ENCODE measurements at places on chromosomes 2 and 18.

DNA sequence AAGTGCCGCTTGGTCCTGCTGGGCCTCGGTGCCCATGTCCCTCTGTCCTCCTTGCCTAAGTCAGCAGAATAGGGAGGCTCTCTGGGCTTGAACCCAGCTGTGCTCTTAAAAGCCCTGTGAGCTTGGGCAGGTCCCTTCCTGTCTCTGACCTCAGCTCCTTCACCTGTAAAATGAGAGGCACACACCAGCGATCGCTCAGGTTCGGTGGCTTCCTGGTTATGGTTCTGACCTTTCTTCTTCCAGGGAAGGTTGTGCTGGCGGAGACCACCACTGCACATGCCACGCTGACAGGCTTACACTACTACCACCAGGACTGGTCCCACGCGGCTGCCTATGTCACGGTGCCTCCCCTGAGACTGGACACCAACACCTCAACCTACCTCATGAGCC is 36.1 kb upstream of the MAPRE3 start:
- DNase-seq, result no peak

- no peak for DNase-seq
Observed at GRCh38 chr2:161010503-161011015, 149.7 kb upstream of the TANK start.

- peak; percentile 64 for DNase-seq
Observed at GRCh38 chr2:70124983-70125480, 37.8 kb downstream of the PCBP1 start.

DNA sequence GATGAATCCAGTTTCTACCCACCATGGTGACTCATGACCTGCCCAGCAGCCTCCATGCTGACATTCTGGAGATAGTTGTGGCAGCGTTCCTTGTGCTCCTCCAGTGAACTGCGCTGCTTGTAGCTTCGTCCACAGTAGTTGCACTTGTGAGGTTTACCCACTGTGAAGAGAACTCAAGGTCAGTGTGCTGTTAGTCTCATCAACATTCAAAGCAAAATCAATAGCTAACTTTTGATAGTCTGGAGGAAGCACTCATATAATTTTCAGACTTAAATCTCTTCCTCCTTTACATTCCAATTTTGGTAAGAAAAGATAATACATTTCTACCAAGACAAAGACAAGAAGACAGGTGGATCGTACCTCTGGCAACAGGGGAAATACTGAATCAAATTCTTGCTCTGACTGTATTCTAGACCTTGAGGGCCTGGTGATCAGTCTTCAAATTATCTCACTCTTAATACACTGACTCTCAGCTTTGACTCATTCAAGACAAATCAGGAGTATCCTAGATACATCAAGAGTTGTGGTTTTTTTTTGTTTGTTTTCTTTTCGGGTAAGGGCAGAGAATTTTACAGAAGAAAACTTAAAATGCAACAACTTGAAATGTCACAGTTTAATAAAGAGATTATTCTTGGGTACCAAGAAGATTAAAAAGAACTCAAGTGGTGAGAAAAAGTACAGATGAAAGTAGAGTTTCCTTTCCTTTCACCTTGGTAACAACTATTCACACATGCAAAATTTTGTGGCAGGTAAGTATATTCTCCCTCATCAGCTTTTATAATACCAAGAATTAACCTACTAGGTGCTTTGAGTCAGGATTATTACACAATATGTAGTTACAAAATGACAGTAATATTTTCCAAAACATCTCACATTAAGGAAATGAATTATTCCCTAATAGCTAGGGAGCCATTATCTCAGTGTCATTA is 129.2 kb downstream of the IKZF2 start:
- no peak for DNase-seq

DNA sequence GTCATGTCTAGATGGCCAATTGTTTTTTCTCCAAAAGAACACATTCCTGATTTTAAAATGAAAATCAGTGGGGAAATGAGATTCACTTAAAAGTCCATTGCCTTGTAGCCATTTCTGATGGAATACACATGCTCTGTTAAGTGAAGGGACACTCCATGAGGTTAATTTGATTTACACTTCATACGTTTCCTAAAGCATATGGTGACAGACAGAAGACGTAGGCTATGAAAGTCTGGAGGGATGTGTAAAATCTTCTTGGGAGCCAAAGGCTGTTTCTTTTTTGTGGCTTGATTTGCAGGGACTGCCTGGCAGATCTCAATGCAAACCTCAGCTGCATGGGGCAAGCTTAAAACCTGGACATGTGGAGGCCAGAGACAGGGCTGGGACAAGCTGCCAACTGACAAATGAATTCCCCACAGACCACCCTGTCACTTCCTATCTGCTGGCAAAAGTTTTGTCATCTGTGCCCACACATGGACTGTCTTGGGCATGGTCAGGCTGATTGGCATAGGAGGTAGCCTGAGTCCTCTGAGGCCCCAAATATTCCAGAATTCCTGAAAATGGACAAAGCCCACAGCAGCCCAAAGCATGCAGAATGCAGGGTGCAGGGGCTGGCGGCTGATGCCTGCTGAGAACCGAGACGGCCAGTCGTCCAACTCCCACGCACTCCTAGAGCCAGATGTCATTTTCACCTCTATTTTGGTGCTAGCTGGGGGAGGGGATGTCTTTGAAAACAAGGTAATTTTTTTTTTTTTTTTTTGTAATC is 73.9 kb downstream of the SDC1 start:
- no peak for DNase-seq

GRCh38 chr2:16726147-16726546 is 60.5 kb upstream of the CYRIA start:
- DNase-seq, result no peak

DNA sequence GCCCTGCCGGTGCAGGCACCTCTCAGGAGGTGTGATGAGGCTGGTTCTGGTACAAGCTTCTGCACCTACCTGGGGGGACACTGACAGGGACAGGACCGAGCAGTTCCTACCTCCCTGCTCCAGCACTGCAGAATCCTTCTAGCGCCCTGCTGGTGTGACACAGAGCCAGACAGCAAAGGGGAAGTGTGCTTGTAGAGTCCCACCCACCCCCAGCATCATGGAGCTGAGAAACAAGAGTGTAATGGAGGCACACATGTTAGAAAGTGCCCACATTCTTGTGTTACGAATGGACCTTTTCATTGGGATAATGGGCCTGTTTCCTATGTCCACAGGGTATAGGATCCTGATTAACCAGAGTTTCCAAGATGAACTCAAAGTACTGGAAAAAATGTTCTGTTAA is 38.3 kb downstream of the OXER1 start:
- DNase-seq, result no peak

DNA sequence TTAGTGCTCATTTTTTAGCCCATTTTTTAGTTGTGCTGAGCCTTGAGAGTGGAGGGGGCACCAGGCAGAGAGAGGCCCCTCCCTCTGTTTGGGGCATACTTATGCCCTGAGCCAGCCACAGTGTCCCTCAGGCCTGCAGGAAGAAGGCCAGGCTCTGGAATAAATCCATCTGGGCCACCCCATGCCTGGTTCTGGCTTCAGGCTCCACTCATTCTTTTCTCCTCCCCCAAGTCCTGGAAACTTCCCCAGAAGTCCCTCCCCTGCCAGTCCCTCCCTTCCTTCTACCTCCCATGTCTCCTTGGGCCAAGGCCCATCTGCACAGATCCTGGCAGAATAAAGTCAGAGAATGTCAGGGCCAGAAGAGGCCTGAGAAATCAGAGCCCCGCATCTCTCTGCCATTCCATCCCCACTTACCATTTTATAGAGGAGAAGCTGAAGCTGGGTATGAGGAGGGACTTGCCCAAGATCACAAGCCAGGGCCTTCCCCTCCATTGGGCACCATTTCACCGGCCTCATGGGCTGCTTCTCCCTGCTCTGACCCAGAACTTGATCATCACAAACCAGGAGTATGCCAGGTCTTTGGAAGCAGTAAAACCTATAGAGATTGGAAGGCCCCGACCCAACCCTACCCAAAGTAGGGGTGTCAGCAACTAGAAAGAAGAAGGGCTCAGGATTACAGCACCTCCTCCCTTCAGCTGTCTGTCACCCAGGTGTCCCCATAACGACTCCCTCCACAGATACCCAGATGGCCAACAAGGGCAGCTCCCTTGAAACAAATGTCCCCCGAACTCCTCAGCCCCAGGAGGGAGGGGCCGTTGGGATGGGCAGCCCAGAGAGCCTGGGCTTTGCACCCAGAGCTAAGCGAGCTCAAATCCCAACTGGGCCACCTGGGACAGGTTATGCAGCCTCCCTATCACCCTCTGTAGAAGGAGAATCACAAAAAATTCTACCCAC is 108.4 kb downstream of the POLR1A start:
- DNase-seq, result no peak

DNA sequence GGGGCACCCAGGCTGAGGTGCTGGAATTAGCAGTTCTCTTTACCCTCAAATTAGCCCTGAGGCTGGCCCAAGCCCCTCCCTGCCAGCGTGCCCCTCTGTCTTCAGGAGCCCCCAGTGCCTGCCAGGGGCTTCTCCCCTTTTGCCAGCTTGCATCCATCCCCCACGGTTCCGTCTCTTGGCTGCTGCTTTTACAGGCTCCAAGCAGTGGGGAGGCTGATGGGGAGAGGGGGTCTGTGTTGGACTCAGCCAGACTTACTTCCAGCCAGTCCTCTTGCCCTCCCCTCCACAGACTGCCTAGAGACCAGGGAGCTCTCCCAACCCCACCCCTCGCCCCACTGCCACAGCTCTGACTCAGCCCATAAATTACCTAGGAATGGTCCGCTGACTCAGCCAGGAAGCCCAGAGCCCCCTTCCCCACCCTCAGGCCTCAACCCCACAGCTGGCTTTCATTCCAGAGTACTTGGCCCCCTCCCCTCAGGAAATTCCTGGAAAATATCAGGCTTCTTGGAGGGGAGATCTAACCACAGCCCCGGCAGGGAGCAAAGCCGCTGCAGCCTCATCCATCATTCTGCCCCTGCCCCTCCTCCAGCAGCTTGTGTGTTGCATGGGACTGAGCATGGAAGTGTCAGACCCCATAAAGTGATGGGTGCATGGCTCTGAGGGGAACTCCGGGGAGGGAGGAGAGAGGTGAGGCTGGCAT is 184.6 kb downstream of the ZFP36L2 start:
- no peak for DNase-seq

- DNase-seq, result no peak
Observed at GRCh38 chr18:78716022-78716421, 263.6 kb upstream of the SALL3 start.

DNA sequence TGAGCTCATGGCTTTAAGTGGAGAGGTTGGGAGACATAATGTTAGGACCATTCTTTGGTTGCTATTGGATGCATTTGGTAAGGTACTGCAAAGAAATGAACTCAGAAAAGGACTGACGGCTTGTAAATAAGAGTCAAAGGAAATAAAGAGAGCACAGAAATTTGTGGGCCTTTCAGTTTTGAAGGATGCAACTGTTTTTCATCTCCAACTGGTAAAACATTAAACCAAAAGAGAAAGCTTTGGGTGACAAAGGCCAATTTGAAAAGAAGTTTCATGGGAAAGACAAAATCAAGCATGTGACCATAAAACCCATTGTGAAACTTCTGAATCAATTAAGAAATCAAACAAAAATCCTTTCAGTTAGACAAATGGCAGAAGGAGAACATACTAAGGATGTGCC is 77.8 kb upstream of the SPOPL start:
- no peak for DNase-seq

DNA sequence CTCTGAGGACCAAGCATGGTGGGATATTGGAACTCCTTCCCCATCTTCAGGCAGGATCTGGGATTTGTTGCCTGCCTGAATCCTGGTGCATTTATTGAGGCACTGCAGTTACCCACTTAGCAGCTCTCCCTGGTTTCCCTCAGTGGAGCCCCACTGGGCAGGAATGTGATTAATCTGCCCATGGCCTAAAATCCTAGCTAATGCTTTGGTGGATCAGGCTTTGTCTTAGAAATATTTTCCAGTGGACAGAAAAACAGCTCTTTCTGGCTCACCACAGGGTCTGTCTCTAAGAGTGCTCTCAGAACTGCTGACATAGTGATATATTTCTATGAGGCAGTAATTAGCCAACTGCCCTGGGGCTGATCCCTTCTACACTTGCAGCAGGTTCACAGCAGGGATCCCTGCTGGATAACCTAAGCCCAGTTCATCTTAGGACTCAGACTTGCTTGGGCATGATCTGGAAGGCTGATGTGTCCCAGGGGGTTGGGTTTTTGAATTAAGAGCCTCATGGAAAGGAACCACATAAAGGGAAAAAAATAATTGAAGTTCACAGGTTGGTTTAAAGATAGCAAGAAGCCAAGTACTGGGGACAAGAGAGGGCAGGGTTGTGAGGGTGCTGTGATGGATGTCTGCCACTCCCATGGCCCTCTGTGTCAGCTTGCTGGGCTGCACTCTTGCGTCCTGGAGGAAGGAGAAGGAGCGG is 44.3 kb upstream of the ZDBF2 start:
- no peak for DNase-seq

DNA sequence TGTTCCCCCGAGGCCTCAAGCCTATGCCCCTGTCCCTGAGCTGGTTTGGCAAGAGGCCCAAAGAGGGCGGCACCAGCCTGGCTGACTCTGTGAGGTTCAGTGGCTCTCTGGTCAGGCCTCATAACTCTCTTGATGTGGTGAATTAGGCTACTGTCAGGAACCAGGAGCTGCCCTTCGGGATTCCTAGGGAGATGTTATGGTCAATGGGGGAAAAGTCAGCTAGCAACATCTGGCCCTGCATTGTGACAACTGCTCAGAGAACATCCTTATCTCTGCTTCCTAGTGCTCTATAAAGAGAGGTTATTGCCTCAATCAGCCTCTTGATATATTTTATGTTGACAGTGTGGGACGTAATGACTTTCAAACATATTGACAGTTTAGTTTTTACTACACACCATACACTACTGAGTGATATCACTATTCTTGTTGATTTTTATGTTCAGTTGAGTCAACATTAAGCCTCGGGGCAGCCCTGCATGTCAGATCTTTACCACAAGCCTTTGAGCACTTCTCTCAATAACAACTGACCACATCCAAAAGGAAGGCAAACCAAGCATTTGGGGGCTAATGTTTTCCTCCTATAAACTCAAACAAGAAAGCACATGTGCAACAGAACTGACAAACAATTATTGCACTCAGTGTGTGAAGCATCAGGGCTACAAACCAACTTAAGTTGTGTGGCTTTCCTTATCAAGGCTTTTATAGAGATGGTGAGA is 448.3 kb upstream of the SLC14A2 start:
- DNase-seq, result no peak

GRCh38 chr2:230868161-230868946 is 3.6 kb downstream of the ITM2C start:
- DNase-seq, result no peak

- no peak for DNase-seq
Observed at GRCh38 chr2:208872591-208872990, 466.0 kb downstream of the PTH2R start.

- DNase-seq, result no peak
Observed at GRCh38 chr2:10284108-10284870, 18.4 kb upstream of the HPCAL1 start.

- DNase-seq, result no peak
Observed at GRCh38 chr18:39188278-39188677, 1622.7 kb upstream of the CELF4 start.

- no peak for DNase-seq
Observed at GRCh38 chr2:30731706-30732105, 75.5 kb downstream of the CAPN13 start.

- DNase-seq, result no peak
Observed at GRCh38 chr2:222935688-222936298, 75.0 kb downstream of the ACSL3 start.

DNA sequence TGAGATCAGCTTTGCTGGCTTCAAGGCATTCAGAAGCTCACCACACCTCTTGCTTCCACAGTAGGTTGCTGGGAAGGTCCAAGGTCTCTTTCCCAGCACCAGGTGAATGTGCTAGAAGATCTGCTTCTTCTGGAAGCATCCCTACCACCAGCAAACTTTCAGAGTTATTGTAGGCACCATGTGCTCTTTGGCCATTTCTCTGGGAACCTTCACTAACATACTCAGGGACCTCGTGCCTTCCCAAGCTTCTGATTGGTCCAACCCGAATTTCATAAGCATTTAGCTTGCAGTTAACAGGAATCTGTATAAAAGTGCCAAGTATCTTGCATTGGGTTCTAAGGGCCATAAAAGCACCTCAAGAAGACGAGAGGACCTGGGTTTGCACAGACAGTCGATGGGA is 86.5 kb upstream of the ARL4C start:
- DNase-seq, result no peak
